ENCODE measurements at places on chromosomes 7 and 10. TPM values are rescaled to one million over a fixed set of nuclear protein-coding genes. Genes with fewer than 3 reads are reported as not detected.

- no peak for DNase-seq
Observed at GRCh38 chr7:68936471-68937035, 661.7 kb upstream of the AUTS2 start.

Gene CTAGE4
- total RNA-seq = not detected

GRCh38 chr10:71462062-71462935 lies 65.6 kb downstream of the CDH23 start:
- no peak for DNase-seq

Gene ANKRD26
- total RNA-seq = 8.6 TPM

Gene TMEM229A
- not detected for total RNA-seq

Gene TUBB8
- total RNA-seq = not detected

GRCh38 chr7:94414980-94415379 lies 20.3 kb downstream of the COL1A2 start:
- DNase-seq = no peak

DNA sequence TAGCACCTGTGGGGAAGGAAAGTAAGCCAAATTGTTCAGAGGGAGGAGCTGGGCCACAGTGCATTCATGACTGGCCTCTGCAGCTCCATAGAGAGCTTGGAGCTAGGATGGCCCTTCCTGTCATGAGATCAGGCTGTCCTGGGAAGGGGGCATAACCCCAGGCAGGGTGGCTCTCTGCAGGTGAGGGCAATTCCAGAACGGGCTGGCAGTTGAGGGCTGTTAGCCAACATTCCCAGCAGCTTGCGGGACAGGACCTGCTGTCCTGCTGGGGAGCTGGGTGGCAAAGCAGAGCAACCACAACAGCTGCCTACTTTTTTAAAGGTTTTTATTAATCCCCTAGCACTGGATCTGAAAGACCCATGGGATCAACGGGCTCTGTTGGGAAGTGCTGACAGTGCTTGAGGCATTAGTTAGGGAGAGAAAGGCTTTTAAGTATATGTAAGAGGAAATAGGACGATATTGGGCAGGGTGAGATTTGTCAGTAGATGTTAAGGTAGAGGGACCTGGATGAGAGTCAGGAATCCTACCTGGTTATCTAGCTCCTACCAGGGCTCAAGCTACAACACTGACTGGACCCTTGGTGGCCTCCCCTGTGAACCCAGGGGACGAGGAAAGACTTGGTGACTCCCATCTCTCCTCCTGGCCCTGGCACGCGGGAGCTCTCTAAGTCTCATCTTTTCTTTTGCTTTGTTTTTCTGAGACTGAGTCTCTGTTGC lies 77.8 kb downstream of the NAMPT start:
- no peak for DNase-seq

- DNase-seq = no peak
Observed at GRCh38 chr10:96789571-96790108, 42.5 kb upstream of the LCOR start.

Gene CTAGE8
- total RNA-seq = not detected

GRCh38 chr10:43885252-43885651 lies 236.6 kb upstream of the ZNF32 start:
- no peak for DNase-seq

DNA sequence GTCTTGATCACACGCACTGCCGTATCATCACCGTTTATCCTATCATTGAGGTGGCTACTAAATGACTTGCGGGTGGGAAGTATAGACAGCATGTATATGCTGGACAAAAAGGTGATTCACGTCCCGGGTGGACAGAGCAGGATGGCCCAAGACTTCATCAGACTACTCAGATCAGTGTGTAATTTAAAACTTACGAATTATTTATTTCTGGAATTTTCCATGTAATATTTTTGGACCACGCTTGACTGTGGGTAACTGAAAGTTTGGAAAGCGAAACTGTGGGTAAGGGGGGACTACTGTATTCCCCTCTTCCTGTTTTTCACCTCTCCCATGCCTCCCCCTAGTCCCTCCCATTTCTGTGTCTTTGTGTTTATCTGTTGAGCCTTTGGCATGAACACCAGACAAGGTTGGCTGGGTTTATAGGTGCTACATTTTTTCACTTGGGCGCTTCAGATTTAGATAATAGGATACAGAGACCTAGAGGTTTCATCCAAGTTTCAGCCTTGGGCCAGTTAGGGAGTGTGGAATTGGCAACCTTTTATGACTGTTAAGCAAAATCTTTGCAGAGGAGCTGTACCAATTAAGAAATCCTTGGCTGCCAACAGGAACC lies 55.8 kb downstream of the RBM20 start:
- DNase-seq = no peak

GRCh38 chr7:134016223-134016941 lies 110.8 kb upstream of the LRGUK start:
- peak; percentile 39 for DNase-seq

GRCh38 chr7:5421714-5422395 lies 1.8 kb downstream of the TNRC18 start:
- peak; percentile 82 for DNase-seq

Gene STEAP1
- 3.9 TPM for total RNA-seq

DNA sequence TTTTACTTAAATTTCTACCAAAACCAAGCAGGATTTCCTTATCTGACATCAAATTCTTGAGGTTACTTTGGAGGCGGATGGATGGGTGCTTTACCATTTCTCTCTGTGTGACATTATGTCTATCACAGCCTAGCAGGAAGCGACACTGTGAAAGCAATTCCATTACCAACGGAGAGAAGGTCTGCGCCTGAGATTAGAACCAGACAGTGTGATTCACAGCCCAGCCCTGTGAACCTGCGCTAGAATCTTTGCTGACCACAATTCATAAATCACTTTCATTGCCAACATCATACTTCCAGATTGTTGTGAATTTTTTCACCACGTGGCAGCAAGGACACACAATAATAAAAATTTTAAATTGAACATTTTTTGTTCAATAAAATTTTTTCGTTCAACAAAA lies 126.5 kb downstream of the CUBN start:
- peak; percentile 86 for DNase-seq

Gene GIMAP2
- total RNA-seq = not detected

Gene CYP26A1
- not detected for total RNA-seq

Gene GIMAP5
- total RNA-seq = not detected

GRCh38 chr10:119292968-119293760 lies 85.8 kb downstream of the GRK5 start:
- no peak for DNase-seq

DNA sequence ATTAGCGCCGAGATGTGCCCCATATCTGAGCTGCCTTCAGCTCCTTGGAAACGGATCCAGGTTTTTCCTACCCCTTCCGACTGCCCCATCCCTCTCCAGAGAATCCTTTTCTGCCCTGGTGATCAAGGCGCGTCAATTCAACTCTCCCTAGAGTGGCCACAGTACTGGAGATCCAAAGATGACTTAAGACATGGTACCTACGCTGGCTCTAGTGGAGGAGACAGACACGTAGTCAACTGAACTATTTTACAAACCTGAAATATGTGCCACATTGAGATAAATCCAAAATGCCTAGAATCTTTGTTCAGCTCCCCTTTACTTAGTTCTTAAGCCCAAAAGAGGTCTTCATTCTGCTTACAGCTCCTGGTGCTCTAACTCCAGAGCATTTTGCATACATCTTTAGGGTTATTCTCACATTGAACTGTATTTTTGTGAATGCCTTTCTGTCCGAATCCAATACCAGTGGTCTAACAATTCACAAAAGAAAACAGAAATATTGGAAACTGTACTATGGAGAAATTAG lies 444 bp upstream of the TNPO3 start:
- DNase-seq = no peak

- DNase-seq = no peak
Observed at GRCh38 chr7:147659036-147659995, 931.2 kb upstream of the C7orf33 start.

Gene GNGT1
- total RNA-seq = not detected

GRCh38 chr10:43712821-43713584 lies 64.3 kb upstream of the ZNF32 start:
- DNase-seq = no peak

Gene PARD3
- total RNA-seq = 37.5 TPM

Gene PHKG1
- total RNA-seq = 0.72 TPM

DNA sequence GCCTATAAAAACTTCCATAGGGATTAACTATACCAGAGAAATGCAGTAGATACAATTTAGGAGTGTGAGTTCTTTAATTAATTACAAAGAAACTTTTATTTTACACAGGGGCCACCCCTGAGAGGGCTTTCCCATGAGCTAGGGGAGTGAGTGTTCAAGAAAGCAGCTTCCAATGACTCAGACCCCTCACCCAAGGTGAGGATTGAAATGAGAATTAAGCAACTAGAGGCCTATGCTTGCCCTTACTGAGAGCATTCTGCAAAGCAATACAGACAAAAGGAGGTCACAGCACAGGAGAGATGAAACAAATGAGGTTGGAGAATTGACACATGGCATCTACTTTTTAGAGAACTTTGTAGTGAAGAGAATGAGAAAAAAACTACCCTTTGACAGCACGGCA lies 301.8 kb downstream of the WDR11 start:
- DNase-seq = no peak

GRCh38 chr7:108605559-108606201 lies 36.0 kb downstream of the DNAJB9 start:
- DNase-seq = peak; percentile 8

All from IMR-90 (cell line).